Tongue (tissue), 3 donors: ENCODE measurements at places on chromosomes 13 and 19. TPM values are rescaled to one million over a fixed set of nuclear protein-coding genes. Genes with fewer than 3 reads are reported as not detected.

Gene ZNF888
- 5.5 TPM for total RNA-seq

Gene PLVAP
- 39.2 TPM for total RNA-seq

Gene ZNF544
- total RNA-seq, result 34.2 TPM

Gene SOX1
- total RNA-seq, result not detected

Gene ADM5
- 0.92 TPM for total RNA-seq

Gene WDR87
- not detected for total RNA-seq

Gene CAMSAP3
- 7.0 TPM for total RNA-seq

Gene ZNF729
- total RNA-seq, result 0.10 TPM

Gene RAB3A
- 2.1 TPM for total RNA-seq

Gene BRSK1
- 5.0 TPM for total RNA-seq

Gene SPPL2B
- total RNA-seq, result 49.2 TPM

Gene KLK2
- total RNA-seq, result not detected

Gene ZSCAN4
- total RNA-seq, result not detected

Gene CYP2F1
- total RNA-seq, result 3.1 TPM

Gene HNRNPM
- 125 TPM for total RNA-seq

Gene DIRAS1
- 2.7 TPM for total RNA-seq

Gene ZNF222
- 3.2 TPM for total RNA-seq

Gene PALM
- 52.9 TPM for total RNA-seq

Gene NFIX
- total RNA-seq, result 144 TPM

Gene PEAK3
- total RNA-seq, result not detected

Gene UNC13A
- total RNA-seq, result 0.21 TPM

Gene FXYD7
- not detected for total RNA-seq

Gene HCST
- total RNA-seq, result not detected

Gene PGLYRP1
- total RNA-seq, result 0.82 TPM

Gene SIGLEC12
- not detected for total RNA-seq

Gene CHMP2A
- total RNA-seq, result 49.4 TPM

Gene LPAR6
- total RNA-seq, result 54.1 TPM

Gene ZNF677
- total RNA-seq, result 19.0 TPM

Gene ARHGAP33
- 26.3 TPM for total RNA-seq

Gene ARHGEF7
- total RNA-seq, result 181 TPM

Gene FPR3
- total RNA-seq, result 1.4 TPM

Gene OR7A5
- not detected for total RNA-seq

Gene RGCC
- total RNA-seq, result 36.6 TPM

Gene CYP2S1
- 11.0 TPM for total RNA-seq

Gene NXNL1
- total RNA-seq, result not detected

Gene PODNL1
- total RNA-seq, result 1.5 TPM

Gene GPR183
- 7.9 TPM for total RNA-seq

Gene C5AR1
- total RNA-seq, result 1.2 TPM

Gene ZFP36
- total RNA-seq, result 24.5 TPM

Gene GPATCH1
- total RNA-seq, result 8.8 TPM

Gene U2AF1L4
- total RNA-seq, result 11.3 TPM

Gene ZNF865
- total RNA-seq, result 5.0 TPM

Gene TSKS
- total RNA-seq, result 1.1 TPM

Gene CNFN
- 1.6 TPM for total RNA-seq

Gene F10
- total RNA-seq, result 21.4 TPM

Gene MRPS12
- total RNA-seq, result 18.1 TPM

Gene ADGRE2
- 0.31 TPM for total RNA-seq

Gene SLC8A2
- total RNA-seq, result not detected

Gene SPACA4
- total RNA-seq, result not detected

Gene ZNF66
- total RNA-seq, result 8.4 TPM

Gene GRIK5
- total RNA-seq, result 3.2 TPM

Gene PCDH8
- 1.0 TPM for total RNA-seq

Gene ZSCAN5A
- 1.8 TPM for total RNA-seq

Gene TYROBP
- total RNA-seq, result 3.6 TPM

Gene COX7A1
- 39.5 TPM for total RNA-seq

Gene SYCN
- not detected for total RNA-seq
